ENCODE measurements at places on chromosomes 11 and 22. TPM values are rescaled to one million over a fixed set of nuclear protein-coding genes. Genes with fewer than 3 reads are reported as not detected.

ZNF280B gene
- 0.32 TPM for total RNA-seq

MPZL3 gene
- total RNA-seq, result 2.4 TPM

BTBD18 gene
- not detected for total RNA-seq

CABP2 gene
- not detected for total RNA-seq

EXT2 gene
- total RNA-seq, result 80.3 TPM

NUP50 gene
- total RNA-seq, result 60.2 TPM

SNRPD3 gene
- 107 TPM for total RNA-seq

C22orf15 gene
- not detected for total RNA-seq

HTR3A gene
- total RNA-seq, result 0.88 TPM

PRG3 gene
- total RNA-seq, result not detected

AMOTL1 gene
- total RNA-seq, result 67.6 TPM

MYOD1 gene
- total RNA-seq, result not detected

OR6M1 gene
- not detected for total RNA-seq

INS gene
- not detected for total RNA-seq

DDI1 gene
- total RNA-seq, result not detected

ALDH3B1 gene
- total RNA-seq, result 34.1 TPM

GRK3 gene
- total RNA-seq, result 25.9 TPM

MRGPRE gene
- not detected for total RNA-seq

TMPRSS4 gene
- not detected for total RNA-seq

IL18 gene
- 27.7 TPM for total RNA-seq

DCHS1 gene
- total RNA-seq, result 26.3 TPM

GGTLC2 gene
- not detected for total RNA-seq

FGF3 gene
- total RNA-seq, result not detected

CNTN5 gene
- total RNA-seq, result not detected

OR4A47 gene
- total RNA-seq, result not detected

KCNA4 gene
- 5.2 TPM for total RNA-seq

P4HA3 gene
- total RNA-seq, result 0.50 TPM
